RKO (cell line): ENCODE measurements at places on chromosomes 1 and 21.

DNA sequence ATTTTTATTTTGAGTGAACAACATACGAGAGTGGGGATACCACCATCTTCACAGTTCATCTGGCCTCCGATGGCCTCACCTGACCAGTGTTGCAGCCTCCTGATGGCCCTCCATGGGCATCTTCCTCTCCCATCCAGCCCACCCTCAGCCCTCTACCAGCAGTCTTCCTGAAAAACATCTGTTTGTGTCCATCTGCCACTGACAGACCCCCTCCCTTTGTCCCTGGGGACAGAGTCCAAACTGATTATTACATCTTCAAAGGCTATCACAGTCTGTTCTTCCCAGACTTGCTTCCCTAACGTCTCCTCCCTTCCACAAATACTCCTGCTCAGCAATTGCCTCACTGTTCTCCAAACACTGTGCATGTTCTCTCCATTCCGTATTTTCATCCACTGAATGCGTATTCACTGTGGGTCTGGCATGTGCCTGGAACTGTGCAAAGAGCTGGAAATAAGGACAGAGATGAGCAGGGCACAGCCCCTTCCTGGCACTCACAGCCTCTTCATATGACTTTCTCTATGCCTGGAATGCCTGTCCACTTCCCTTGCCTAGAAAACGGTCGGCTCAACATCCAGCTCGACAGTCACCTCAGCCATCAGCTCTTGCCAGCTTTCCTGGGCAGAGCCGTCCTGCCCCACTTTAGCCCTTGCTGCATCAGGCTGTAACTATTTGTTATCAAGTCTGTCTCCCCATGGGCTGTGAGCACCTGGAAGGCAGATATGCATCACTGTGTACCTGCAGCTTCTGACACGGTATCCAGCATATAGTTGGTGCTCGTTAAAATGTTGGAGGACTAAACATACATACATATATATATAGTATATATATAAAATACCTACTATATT is 8.3 kb upstream of the ATF3 start:
- no peak for DNase-seq

- DNase-seq = no peak
These were observed 263.2 kb downstream of the KCTD3 start for GRCh38 chr1:215830226-215830810.

DNA sequence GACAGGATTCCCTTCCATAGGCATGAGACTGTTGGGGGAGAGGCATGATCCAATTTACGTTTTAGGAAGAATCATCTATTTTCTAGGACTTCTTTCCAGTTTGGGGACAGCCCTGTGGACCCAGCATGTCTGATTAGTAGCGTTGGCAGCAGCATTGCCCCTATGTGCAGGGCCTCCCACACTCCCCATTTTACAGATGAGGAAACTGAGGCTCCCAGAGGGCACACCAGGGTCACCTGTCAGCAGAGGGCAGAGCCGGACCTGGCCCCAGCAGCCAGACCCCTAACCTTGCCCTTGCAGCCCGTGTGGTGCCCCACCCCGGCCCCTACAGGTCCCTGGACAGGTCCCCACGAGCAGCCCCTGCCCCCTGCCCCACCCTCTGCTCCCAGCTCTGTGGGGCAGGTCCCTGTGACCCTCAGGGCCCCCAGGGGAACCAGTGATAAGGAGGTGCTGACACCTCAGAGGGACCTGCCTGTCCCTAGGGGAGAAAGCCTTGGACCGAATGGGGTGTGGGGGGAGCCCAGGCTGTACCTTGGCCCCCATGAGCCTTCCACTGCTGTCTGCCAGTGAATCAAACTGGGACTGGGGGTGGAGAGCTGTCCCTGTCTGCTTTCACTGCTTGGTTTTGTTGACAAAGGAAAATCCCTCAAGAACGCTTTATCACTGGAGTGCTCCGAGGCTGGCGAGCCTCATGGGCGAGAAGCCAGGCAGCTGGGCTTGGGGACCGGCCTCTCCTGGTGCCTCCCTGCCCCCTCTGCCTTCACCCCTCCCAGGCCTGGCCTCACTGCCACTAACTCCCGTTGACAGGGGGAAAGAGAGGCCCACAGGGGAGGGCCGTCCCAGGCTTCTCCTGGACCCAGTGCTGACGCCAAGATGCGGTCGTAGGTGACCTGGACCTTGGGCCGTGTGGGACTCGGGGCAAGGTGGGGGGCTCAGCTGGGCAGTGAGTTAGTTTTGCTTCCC is 39.4 kb upstream of the CCDC27 start:
- DNase-seq = no peak

DNA sequence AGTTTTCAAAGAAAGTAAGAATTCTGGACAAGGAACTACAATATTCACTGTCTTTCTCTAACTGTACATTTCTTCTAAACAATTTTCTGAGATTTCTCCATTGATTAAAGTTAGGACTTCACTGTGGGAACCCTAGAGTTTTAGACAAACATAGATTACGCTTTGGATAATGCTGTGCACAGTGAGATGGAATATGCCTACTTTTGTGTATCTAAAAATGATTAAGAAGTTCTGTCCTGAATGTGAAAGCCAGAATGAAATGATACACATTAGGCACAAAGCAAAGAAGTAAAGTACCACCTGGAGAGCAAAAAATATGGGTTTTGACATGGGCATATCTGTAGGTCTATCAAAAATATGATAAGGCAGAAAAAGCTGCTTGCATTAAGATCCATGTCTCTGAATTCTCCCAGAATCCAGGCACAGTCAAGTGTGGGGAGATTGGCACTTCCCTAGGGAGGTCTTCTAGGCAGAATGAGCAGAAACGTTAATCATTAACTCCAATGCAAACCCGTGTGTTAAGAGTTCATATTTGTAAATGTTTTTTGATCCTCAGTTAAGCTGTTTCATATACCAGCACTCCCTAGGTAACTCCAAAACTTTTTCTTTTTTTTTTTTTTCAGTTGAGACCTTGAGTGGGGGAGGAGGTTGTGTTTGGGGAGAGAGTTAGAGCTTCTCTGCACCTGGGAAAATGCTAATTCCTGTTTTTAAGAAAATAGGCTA is 467.1 kb downstream of the LMO4 start:
- no peak for DNase-seq

GRCh38 chr21:45862543-45863207 is 118.9 kb upstream of the COL6A1 start:
- DNase-seq = no peak

GRCh38 chr1:64312431-64312830 is 109.0 kb downstream of the UBE2U start:
- no peak for DNase-seq

DNA sequence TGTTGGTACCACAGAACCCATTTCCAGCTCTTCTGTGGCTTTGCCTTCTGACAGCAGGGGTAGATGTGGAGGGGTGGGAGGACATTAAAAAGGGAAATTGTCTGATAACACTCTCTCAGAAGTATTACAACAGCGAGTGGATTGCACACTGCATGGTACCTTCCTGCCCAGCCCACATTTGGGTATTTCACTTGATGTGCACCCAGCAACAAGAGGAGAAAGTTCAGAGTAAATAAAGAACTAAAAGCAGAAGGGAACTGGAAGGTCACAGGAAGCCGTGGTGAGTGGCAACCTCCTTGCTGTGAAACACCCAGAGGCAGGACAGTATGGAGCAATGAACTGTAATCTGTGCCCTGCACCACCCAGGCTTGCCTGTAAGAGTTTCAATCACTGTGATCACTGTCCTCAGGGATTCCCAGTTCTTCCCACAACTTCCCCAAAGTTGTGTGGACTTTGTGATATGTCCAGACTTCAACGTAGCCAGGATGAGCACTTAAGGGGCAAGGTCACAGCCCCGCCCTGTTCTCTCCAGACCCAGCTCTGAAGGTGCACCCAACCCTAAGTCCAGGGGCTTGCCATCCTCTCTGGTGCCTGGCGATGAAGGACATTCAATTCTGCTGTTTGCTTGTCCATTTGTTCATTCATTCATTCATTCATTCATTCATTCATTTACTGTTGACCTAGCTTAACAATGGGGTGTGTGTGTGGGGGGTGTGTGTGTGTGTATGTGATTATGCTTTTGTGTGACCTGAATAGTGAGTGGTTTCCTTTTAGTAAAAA is 18.7 kb upstream of the F5 start:
- DNase-seq = no peak

- DNase-seq = no peak
These were observed 66.4 kb upstream of the KLHDC7A start for GRCh38 chr1:18414321-18414720.

DNA sequence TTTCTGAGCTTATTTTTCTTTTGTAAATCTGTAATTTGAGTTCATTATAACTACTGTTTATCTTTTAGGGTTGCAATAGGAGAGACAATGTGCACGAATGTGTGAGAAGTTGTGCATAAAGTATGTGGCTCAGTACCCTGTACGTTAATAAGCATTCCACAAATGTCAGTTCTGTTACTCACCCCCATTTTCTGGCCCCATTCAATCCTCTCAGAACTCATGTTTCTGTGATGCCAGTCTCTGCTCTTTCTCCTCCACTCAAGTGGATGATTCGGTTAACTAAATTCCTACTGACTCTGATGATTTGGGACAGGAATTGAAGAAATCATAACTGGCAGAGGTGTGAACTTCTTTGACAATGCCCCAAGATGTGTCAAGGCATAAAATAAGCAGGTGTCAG is 10.2 kb upstream of the DMRTB1 start:
- no peak for DNase-seq

DNA sequence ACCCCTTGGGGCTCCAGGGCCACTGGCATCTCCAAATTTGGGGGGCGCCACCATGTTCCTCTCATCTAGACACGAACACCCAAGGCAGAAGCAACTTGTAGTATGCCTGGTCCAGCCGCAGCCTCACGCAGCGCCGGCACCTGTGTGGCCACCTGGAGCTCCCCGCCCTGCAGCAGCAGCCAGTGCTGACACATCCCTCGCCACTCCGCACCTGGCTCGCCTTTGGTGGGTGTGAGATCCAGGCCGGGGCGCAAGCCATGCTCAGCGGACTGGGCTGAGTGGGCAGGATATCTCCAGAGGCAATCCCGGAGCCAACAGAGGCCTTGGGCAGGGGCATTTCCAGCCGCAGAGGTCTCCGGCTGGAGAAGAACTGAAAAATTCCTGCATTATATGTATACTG is 1563.7 kb downstream of the NCAM2 start:
- no peak for DNase-seq

DNA sequence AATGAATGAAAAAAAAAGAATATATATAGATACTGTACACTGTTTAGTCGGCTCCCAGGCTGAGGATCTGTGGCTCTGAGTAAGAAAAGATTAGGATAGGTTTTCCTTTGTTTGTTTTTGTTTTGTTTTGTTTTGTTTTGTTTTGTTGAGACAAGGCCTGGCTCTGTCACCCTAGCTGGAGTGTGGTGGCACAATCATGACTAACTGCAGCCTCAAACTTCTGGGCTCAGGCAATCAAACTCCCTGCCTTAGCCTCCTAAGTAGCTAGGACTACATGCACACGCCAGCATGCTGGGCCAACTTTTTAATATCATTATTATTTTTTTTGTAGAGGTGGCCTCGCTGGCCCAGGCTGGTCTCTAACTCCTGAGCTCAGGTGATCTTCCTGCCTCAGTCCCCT is 87.9 kb upstream of the PTBP2 start:
- no peak for DNase-seq

DNA sequence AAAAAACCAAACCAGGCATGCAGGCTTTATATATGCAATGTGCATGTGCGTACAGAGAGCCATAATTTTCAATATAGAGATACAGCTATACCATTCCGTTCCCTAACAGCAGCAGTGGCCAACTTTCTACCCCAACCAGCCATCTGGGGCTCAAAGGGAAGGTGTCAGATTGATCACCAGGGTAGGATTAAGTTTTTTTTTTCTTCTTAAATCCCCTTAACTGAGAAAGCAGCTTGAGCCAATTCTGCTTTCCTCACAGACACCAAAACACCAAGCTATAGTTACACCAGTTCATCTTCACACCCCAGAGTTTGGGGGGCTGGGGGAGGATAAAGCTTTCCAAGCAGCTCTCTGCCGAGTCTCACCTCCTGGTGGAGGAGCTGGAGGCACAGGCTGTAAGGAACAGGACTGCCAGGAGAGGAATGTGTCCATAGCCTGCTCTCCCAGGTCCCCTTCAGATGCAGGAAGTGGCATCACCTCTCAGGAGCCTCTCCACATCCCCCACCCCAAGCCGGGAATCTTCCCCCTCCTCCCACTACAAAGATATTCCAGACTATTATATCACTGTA is 87.9 kb downstream of the SSBP3 start:
- DNase-seq = no peak

DNA sequence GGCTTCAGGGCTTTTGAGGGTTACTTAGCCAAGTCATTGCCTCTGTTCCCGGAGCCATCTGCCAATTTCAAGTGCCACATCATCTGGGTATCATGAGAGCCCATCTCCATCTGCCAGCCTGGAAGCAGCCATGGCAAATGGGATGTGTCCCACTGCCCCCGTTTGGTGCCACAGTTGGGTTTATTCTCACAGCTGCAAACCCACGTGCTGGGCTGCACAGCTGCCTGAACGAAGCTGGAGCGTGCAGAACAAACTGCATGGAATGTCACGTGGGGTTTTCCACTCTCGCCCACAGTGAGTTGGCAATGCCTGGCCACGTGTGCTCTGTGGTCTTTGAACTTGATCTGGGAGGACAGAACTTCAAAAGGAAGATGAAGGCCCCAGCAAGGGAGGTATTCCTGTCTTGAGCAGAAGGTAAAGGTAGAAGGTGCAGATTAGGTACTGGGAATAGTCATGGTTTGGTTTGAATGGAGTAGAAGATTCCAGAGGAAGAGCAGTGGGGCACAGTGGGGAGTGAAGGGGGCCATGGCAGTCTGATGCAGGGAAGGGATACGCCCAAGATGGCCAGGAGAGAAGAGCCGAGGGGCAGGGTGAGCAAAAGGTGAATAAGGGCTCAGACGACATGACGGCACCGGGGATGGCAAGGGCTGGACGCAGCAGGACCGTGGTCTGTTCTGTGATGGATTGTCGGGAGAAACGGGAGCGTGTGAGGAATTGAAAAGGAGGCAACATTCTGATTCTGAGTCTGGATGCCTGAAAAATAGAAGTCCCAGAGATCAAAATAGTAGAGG is 222.0 kb downstream of the KAZN start:
- DNase-seq = no peak

- peak; percentile 72 for DNase-seq
These were observed 2.7 kb downstream of the PTPRC start for GRCh38 chr1:198641501-198641900.

DNA sequence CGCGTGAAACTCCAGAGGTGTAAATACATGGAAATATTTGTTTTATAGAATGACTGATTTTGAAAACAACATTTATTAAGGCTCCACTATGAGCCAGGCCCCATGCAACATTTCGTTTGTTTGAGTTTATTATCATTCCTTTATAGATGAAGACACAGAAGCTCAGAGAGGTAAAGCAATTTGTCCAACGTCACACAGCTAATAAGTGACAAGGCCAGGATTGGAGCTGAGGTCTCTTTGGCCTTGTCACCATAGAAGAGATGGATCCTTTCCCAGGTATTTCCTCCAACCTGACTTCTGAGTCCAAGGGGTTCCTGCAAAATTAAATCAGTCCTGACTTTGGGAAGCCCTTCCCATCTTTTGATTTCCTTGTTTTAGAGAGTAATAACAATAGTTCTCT is 98.0 kb downstream of the SYF2 start:
- DNase-seq = no peak

- DNase-seq = no peak
These were observed 55.8 kb downstream of the SLC45A1 start for GRCh38 chr1:8373581-8374241.
